ENCODE measurements at places on chromosomes 2 and 18.

DNA sequence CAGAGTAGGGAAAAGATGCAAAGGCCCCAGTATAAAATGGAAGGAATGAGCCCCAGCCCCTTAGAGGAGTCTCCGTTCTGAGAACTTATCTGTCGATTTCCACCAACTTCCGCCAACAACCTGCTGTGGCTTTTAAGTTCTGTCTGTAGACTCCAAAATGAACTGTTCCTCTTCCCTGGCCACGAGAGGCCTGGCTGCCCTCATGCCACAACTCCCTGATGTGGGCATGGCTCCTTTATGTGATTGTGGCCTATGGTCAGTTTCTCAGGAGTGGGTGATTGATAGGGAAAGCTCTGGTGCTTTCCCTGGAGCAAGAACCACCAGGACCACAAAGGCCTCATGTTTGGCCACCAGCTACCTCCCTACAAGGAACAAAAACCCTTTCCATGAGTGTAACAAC, 18.8 kb upstream of the CD207 start:
- no peak for DNase-seq

GRCh38 chr2:100195942-100196341, 53.6 kb upstream of the AFF3 start:
- no peak for DNase-seq

DNA sequence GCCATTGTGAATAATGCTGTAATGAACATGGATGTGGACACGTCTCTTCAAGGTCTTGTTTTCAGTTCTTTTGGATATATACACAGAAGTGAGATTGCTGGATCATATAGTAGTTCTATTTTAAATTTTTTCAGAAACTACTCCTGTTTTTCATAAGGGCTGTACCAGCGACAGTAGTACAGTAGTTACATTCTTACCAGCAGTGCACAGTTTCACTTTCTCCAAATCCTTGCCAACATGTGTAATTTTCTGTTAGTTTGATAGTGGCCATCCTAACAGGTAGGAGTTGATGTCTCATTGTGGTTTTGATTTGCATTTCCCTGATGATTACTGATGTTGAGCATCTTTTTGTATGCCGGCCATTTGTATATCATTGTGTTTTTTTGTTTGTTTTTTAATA, 81.7 kb downstream of the EPC2 start:
- DNase-seq: no peak

- peak; percentile 79 for DNase-seq
These were observed at the start of gene EGR4 for GRCh38 chr2:73293534-73294171. EGR4 (minus strand) TSS chr2:73293548; CDS start chr2:73293317, 231 bp downstream.

GRCh38 chr2:176658708-176659107, 389.5 kb downstream of the MTX2 start:
- DNase-seq: no peak

GRCh38 chr2:232448304-232448690, 7.7 kb upstream of the ALPI start:
- no peak for DNase-seq

- no peak for DNase-seq
These were observed 80.8 kb downstream of the TGIF1 start for GRCh38 chr18:3530807-3531206.

DNA sequence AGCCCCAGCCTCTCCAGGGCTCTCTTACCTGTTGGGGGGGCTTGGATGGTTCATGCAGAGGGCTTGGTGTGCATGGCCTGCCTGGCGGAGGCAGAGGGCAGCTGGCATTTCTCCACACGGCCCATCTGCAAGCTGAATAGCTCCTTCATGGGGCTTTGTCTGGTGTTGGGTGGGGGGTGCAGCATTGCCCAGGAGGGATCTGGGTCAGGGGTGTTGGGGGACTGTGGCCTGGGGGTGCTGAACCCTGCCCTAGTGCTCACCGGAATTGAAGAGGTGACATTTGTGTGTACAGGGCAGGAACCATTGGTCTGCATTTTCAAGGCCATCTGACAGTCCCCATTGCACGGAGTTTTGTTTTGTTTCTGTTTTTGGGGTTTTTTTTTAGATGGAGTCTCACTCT, 58.8 kb upstream of the HAAO start:
- no peak for DNase-seq

DNA sequence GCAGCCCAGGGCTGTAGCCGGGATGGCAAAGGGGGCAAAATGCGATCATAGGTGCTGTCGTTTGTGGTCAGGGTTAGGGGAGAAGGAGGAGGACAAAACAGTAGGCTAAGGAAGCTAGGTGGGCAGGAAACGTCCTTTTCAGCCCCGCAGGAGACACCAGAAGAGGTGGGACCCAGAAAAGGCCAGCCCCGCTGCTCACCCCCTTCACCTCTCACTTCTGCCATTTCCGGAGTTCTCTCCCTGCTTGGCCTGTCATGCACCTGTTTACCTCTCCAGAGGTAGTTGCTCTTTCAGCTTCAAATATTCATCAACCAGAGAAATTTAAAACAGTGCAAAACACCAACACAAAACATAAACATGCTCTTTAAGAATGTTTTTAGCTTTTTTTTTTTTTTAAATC, 849 bp downstream of the AQP4 start:
- DNase-seq: no peak

GRCh38 chr2:46985512-46985911, 69.9 kb upstream of the MCFD2 start:
- DNase-seq: no peak

DNA sequence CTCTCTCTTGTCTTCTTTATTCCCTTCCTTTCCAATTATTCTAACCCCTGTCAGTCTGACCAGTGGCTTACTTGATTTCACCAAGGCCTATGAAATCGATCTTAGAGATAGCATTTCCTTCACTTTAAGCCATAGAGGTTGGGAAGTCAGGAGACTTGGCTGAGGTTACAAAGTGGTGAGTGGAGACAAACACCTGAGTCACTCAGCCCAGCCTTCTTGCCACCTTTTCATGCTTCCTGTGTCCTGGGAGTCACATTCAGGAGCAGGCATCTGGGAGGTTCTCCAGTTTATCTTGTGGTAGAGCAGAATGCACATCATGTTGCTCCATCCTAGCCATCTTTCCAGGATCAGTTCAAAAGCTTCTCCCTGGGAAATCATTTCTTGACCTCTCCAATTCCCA, 59.1 kb downstream of the VSNL1 start:
- no peak for DNase-seq

DNA sequence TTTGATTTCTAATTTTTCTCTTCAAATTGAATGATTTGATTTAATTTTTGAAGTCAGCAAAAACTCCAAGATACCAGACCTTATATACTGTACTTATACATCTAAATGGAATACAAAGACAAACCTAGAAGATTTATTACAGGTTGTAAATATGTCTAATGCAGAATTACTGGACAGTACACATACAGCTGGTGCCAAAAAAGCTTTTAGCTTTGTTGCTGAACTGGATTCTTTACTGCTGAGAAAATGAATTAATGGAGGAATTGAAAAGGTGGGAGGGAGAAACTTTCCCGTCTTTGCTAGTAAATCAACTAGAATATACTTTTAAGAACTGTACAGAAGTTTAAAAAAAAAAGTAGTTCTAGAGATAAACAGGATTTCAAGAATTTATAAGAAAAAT, 17.5 kb downstream of the C1D start:
- DNase-seq: no peak

GRCh38 chr2:31337197-31337596, 77.3 kb downstream of the XDH start:
- no peak for DNase-seq

DNA sequence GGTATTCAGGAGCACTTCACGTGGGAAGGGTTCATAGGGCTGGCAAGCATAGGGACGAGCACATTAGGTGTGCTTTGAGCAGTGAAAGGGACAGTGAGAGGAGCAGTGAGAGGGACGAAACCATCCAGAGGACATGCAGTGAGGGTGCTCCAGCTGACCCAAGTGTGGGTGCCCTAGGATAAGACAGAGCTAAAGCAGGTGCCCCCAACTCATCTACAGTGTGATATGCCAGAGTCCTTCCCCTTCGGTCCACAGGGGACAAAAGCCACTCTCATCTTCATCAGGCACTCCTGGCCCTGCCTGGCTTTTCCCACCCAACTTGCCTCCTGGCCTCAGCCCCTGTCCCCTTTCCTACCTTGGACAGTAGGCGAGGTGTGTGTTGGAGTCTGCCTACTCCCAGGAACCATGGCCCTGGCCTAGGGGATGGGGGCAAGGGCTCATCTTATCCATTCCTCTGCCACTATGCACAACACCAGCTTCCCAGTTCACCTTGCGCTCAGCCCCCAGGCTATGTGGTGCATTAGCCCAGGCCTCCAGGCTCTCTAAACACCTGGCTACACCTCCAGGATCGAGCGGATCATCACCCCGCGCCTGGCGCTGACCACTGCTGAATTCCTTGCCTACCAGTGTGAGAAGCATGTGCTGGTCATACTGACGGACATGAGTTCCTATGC, 16.1 kb upstream of the ANKRD53 start:
- no peak for DNase-seq

DNA sequence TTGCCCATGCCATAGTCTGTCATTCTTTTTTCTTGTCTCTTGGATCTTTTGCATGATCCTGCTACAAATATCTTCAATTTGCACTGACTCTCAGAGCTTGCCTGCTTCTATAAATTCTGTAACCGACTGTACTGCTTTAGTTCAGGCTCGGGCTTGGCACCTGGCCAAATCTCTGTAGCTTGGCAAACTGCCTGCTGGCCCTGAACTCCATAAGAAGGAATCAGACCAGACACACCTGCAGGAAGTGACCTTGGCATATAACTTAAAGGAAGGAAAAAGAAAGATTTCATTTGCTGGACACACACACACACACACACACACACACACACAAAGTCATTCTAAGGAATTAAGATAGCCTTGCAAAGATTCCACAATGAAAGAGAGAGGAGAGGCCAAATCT, 291.2 kb upstream of the DDX18 start:
- no peak for DNase-seq

GRCh38 chr2:169693360-169693759, 845 bp downstream of the CFAP210 start:
- DNase-seq: no peak

GRCh38 chr2:214648520-214648919, 161.0 kb downstream of the BARD1 start:
- DNase-seq: no peak

GRCh38 chr2:211756266-211756665, 782.3 kb downstream of the ERBB4 start:
- no peak for DNase-seq

- DNase-seq: no peak
These were observed 260.6 kb upstream of the LINC00305 start for GRCh38 chr18:64409511-64409910.

GRCh38 chr2:39550701-39551285, 113.7 kb upstream of the MAP4K3 start:
- DNase-seq: no peak

- DNase-seq: no peak
These were observed 41.3 kb downstream of the PTPN4 start for GRCh38 chr2:119801040-119801439.

- DNase-seq: no peak
These were observed 61.5 kb upstream of the PPM1B start for GRCh38 chr2:44107086-44107740.

- no peak for DNase-seq
These were observed 2.4 kb downstream of the B3GNT7 start for GRCh38 chr2:231397928-231398294.

GRCh38 chr2:130870779-130871178, 34.1 kb downstream of the ARHGEF4 start:
- DNase-seq: no peak

DNA sequence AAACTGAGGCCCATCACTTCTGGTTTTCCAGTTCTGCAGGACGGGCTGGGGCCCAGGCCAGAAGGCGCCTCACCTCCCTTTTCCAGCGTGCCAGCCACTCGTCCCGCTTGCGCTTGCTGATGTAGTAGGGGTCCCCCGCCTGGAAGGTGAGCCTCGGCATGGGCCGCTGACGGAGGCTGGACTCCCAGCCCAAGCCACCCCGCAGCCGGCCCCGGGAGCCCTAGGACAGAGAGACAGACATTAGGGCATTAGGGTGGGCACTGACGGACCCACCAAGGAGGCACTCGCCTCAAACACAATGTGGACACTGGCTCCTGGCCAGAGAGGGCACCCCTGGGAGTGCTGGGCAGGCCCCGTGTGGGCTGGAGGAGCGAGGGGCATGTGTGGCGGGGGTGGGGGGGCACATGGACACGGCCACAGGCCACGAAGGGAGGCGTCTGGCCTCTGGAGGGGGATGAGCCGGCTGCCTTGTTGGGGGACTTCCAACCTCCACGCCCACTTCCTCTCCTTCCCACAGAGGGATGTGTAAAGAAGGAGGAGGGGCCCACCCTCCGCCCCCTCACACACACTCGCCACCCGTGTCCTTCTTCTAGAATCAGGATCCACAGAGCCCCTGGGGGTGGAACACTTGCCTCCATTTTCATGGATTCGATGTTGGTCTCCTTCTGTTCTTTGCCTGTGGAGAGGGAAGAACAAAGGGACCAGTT, 66.7 kb downstream of the DNMT3A start:
- peak; percentile 67 for DNase-seq

Measured in stimulated activated CD8-positive, alpha-beta memory T cell treated with anti-CD3 and anti-CD28 coated beads, Interleukin-4, amount 100 ng/mL, for 4 hours (primary cell).